Right forelimb (tissue), 1 donor: ENCODE measurements at places on chromosomes 7 and 10.

DNA sequence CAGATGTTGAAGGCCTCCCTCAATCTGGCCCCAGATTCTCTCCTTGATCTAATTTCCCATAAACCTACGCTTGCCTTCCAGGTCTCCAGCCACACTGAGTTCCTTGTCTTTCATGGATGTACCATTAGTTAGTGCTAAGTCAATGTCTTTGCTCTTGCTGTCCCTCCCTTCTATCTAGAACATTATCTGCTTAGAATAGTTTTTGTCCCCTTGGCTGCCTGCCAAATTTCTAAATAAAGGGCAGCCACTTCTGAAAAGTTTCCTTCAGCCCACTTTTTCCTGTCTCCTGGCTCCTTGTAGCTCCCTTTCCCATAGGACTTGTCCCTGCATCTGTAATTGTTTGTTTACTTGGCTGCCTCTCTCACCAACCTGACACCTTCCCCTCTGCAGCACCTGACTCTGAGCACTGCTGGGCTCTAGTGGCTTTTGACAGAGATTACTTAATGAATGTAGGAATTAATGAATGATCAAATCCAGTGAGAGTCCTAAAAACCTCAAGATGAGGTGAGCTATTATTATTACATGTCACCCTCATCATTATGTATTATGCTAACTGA, 58.3 kb downstream of the CXCL12 start:
- no peak for DNase-seq

- no peak for DNase-seq
Measured at GRCh38 chr10:71067098-71067740, 145.2 kb upstream of the UNC5B start.

DNA sequence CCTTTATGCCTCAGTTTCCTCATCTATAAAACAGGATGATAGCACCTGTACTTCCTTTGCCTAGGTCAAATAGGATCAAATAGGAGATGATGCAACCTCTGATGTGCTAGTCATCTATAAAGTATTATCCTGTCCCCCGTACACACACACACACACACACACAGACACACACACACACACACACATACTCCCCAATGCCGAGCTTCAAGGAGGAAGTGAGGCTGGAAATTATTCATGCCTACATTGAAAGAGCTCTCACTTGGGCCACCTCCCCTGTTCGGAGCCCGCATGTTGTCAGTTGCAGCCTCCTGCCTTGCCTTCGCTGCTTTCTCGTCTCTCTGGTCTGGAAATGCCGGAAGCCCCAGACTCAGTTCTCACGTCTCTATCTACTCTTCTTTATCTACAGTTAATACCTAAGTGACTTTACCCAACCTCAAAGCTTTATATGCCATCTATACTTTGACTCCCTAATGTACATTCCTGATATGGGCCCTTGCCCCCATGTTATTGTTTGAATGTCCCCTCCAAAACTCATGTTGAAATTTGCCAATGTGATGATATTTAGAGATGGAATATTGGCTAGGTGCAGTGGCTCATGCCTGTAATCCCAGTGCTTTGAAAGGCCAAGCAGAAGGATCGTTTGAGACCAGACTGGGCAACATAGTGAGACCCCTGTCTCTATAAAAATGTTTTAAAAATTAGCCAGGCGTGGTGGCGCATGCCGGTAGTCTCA, 6.9 kb upstream of the UBE2H start:
- DNase-seq, result no peak

- DNase-seq, result no peak
Measured at GRCh38 chr7:50724526-50725520, 57.9 kb downstream of the GRB10 start.

DNA sequence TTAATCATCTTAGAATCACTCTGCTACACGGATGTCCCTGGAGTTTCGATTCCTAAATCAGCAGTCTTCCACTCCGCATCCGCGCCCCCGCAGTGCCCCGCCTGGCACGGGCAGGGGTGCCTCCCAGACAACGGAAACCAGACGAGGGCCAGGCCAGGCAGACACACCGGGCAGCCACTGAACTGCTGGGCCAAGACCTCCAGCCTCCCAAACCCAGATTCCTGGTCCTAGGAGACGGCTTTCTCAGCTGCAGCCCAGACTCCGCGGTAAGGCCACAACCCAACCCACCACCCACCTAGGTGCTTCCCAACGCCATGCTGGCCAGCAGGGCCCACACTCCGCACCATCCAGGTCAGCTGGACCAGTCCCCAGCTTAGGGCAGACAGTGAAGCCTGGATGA, 33.2 kb downstream of the MAD1L1 start:
- DNase-seq, result peak; percentile 37

DNA sequence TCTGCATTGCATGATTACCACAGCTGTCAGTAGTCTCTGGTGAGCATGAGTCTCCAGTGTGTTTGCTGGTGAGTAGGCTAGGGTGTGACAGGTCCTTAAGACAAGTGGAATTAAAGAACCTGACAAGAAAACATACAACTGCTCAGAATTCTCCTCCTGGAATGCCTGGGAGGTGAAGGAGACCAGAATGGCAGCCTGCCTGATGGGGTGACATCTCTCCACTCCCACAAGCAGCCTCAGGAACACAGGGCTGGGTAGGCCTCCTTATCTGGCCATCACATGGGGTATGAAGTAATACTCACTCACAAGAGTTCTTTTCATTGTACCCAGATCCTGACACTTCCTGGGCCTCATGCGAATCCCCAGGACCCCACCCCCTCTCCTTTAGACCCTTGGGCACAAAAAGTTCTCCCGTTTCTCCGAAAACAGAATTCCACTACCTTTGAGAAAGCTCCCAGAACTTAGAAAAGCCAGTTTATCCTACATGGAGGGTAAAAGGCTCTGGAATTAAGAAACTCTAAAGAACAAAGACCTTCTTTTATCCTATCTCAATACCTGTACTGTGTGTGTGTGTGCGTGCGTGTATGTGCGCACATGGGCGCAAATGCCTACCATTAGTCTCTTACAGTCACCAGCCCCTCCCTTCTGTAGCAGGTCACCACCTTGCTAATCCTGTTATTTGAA, 33.4 kb upstream of the C1GALT1 start:
- no peak for DNase-seq

- DNase-seq, result no peak
Measured at GRCh38 chr10:43674553-43675210, 26.0 kb upstream of the ZNF32 start.

GRCh38 chr10:72260976-72261783, 12.5 kb upstream of the DDIT4 start:
- no peak for DNase-seq

DNA sequence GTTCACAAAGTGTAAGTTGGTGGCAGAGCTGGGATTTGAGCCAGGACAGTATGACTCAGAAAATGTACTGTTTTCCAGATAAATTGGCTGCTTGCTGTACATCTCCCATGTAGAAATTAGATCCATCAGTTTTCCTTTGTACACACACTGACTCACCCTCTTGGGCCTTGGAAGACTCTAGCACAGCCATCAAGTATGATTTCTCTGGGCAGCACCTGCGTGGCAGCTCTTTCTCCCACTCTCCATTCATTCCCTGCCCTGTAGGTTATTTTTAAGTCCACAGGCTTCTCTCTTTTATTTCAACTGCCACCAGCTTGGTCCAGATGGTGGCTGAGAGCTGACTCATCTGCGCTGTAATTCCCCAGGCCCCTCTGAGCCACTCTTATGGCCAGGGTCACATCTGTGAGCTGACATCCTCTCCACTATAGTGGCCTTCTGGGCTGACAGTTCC, 28.3 kb upstream of the SDK1 start:
- DNase-seq, result no peak
